ENCODE measurements at places on chromosomes 2 and 18.

DNA sequence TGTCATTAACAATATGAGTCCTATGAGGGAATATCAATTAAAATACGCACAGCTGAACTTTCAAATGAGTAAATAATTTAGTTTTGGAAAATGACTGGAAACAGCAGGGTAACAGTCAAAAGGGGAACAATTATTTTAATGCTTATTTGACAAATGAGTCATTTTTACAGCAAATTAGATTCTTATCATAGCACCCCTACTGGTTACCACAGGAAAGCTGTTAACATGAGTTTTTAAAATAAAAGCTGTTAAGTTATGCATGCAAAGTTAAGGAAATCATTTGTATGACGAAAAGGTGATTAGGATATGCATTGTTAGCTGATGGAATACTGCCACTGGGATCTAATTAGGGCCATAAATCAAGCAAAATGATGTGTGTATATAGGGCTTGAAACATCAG, 435.1 kb upstream of the MEIS1 start:
- DNase-seq = no peak

DNA sequence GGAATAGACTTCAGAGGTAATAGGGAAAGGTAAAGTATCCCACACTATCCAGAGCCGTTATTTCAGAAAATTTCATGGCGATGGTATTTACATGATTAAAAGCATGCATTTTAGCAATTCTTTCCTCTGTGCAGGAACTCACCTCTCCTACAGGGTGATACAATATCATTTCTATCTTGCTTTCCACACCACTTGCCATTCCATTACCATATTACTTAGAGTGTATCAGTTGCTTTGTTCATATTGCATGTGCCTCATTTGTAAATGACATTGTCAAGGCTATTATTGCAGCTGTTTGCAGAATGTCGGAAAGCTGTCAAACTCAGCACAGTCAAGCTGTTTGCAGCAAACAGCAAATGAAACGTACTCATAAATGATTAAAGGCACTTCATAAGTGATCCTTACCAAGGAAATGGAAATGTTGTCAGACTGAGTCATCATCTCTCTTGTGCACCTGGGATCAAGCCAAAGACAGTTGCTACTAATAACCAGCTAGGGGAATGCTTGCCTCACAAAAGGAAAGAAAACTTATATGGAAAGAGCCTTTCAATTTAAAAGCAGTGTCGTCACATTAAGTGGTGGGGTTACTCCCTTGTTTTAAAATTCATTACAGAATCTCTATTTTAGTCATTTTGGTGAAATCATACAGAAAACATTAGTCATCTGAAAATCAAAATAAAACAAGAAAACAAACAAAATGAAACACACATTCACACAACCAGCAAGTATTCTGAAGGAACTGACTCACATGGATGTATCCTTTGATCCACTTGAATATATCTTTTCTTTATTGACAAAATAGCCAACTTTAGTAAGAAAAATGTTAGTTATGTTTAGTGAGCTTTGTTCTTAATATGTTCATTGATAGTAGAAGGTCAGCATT, 1064.1 kb upstream of the CNTNAP5 start:
- DNase-seq = peak; percentile 94

- DNase-seq = no peak
These were observed 10.3 kb downstream of the CYP1B1 start for GRCh38 chr2:38065502-38066135.

DNA sequence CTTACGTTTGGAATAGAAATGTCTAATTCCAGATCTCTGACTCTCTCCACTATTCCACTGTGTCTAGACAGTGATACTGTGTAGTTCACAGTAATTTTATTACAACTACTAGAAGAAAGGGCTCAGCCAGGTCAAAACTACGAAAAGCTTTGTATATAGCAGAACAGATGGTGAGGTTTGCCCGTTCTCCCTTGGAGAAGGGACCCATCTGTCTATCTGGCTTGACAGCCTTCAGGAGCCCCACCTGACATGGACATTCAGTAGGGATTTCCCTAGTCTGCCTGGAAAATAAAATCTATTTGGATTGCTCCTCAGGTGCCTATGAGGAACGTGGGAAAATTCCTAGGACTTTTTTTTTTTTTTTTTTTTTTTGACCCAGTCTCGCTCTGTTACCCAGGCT, 435.4 kb downstream of the NRXN1 start:
- DNase-seq = no peak

DNA sequence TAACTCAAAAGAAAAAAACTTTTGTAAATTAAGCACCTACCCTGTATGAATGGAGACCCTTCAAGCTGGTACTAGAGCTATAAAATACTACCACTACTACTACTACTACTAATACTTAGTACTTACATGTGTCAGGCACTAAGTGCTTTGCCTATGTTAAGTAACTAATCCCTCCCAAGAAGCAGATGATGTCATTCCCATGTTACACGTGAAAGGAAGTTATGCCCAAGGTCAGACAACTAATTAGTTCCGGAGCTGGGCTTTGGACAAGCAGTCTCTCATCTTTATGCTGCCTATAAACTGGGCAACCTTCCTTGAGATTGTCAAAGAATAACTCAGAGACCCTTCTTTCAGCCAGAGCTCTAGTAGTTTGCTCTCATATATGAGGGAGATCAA, 13.9 kb upstream of the ATP6V1B1 start:
- peak; percentile 13 for DNase-seq
